ENCODE measurements at places on chromosomes 4 and X.

DNA sequence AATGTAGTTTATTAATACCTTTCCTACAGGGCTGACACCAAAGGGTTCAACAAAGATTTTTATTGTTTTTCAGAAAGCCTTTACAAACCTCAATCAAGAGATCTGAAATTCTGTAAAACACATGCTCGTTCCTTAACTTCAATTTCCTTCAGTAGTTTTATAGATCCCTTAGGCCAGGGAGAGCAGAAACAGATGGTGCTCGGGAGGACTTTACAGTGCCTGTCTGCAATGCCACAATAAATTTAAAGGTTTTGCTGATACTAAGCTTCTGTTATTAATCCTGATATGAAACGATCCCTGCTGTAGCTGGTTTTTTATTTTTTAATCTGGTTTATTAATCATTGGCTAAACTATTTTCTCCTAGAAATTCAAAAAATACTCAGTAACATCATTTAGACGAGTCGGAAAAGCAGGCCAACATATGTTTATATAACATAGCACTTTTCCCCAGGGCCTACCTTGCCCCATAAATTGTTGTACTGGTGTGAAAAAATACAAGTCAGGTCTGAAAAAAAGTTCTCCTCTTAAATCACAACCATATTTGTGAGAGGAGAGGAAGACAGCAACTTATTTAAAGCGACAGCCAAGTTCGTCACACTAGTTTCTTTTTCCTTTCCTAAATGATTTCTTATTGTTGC, 39.8 kb downstream of the SHISA3 start:
- peak; percentile 31 for DNase-seq

DNA sequence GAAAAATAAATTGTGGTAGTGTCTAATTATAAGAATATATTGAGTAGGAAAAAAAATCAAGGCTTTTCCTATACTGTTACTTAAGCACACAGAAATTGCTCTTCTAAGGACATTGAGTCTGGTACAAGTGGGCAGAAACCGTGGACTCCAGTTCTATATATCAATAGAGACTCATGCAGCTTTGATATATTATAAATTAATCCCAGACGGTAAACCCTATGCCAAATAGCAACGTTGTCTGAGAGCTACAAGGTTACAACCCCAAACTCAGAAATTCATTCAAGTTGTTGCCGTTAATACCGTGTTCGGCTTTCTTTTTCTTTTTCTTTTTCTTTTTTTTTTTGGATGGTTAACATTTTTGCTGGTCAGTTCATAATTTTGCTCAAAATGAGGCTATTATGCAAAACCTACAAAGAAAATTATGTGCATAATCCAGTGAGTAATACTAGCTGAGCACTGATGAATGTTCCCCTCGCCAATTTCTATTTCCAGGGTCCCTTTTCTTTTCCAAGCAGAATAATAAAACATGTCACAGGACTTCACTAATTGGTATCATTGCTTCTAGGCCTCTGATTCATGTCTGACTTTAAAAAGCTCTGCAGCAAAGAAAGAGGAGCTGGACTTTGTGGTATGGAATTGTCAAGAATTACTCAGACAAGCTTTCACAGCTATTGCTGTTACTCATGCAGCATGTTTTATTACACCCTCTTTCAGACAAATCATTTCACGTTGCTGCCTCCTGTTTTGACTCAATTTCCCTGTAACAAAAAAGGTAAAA, 737.7 kb downstream of the NLGN4X start:
- DNase-seq, result no peak

GRCh38 chrX:65610481-65610880, 57.0 kb upstream of the MSN start:
- DNase-seq, result no peak

GRCh38 chr4:174084542-174084941, 198.9 kb downstream of the FBXO8 start:
- DNase-seq, result no peak

DNA sequence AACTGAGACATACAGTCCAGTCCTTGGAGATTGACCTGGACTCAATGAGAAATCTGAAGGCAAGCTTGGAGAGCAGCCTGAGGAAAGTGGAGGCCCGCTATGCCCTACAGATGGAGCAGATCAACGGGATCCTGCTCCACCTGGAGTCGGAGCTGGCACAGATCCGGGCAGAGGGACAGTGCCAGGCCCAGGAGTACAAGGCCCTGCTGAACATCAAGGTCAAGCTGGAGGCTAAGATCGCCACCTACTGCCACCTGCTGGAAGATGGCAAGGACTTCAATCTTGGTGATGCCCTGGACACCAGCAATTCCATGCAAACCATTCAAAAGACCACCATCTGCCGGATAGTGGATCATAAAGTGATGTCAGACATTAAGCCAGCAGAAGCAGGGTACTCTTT, 20.4 kb upstream of the FRMPD3 start:
- no peak for DNase-seq

- peak; percentile 28 for DNase-seq
Observed at GRCh38 chr4:4247696-4248028, 361 bp downstream of the TMEM128 start.

GRCh38 chrX:47958761-47959342, 44.9 kb downstream of the ZNF182 start:
- DNase-seq, result no peak

DNA sequence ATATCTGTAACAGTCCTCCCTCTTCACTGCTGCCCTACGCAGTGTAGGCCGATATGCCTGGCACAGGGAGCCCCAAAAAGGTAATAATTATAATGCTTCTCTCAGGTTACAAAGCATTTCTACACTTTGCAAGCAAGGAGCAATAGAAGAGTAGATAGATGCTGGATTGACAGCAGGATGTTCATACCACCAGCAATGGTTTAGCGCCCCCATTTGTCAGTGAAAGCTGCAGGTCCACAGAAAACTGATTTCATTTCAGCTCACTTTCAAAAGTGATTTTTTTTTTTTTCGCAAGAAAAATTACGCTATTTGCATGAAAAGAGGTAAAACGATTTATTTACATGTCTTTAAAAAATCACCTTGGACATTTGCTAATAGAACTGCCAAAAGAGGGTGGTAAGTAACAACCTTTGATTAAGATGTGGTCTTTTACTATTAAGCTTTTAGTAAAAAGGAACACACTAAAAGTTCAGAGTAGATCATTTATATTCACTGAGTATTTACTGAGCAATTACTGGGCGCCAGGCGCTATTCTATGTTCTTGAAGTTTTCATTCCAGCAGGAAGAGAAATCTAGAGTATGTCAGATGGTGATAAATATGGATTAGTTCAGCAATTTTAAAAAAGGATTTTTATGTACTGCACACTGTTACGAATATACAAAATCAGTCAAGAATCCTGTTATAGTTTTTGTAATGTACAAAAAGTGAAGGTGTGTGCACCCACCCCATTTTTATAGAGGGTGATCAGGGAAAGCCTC, 34.4 kb downstream of the HPF1 start:
- DNase-seq, result no peak

- no peak for DNase-seq
Observed at GRCh38 chr4:109131559-109131958, 170.9 kb downstream of the COL25A1 start.

- no peak for DNase-seq
Observed at GRCh38 chr4:83850435-83850834, 314.5 kb downstream of the GPAT3 start.

- DNase-seq, result no peak
Observed at GRCh38 chrX:71870208-71871098, 40.2 kb upstream of the NHSL2 start.

GRCh38 chr4:81449015-81449414, 22.7 kb downstream of the RASGEF1B start:
- DNase-seq, result no peak

DNA sequence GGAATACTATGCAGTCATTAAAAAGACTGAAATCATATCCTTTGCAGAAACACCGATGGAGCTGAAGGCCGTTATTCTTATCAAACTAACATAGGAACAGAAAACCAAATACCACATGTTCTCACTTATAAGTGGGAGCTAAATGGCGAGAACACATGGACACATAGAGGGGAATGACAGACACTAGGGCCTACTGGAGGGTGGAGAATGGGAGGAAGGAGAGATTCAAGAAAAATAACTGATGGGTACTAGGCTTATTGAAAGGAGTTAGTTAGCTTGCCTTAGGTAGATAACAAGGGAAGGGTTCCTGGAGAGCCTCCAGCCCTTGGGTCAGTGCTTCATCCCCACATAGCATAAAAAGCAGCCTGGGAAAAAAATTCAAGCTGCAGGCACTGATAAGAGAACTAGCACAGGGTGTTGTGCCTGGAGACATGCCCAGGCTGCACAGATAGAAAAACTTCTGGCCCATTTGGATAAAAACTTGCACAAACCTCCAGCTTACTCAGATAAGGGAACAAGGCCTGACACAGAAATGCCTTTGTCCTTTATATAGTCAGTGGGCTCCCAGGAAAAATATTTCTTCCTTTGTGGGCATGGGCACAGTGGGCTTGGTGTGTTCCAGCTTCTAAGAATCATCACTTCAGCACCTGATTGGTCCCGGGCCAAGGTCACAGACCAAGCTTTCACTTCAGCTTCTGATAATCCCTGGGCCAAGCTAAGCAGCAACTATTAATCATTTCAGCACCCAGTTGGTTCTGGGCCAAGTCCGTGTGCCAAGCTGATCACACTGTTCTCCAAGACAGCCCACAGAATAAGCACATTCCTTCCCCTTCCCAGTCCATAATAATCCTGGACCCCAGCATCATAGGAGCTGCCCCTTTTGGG, 23.1 kb upstream of the PWWP3B start:
- no peak for DNase-seq

DNA sequence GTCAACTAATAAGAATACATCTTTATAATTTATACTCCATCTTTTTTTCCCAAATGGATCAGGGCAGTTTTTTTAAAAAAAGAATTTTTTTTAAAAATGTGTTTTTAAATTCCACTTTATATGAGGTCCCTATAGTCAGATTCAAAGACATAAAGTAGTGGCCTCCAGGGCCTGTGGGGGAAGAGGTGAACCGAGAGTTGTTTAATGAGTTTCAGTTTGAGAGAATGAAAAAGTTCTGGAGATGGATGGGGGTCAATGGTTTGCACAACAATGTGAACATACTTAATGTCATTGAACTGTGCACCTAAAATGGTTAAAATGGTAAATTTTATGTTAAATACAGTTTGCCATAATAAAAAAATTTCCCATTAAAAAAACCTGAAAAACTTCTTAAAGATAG, 53.8 kb downstream of the ZNF827 start:
- DNase-seq, result no peak

DNA sequence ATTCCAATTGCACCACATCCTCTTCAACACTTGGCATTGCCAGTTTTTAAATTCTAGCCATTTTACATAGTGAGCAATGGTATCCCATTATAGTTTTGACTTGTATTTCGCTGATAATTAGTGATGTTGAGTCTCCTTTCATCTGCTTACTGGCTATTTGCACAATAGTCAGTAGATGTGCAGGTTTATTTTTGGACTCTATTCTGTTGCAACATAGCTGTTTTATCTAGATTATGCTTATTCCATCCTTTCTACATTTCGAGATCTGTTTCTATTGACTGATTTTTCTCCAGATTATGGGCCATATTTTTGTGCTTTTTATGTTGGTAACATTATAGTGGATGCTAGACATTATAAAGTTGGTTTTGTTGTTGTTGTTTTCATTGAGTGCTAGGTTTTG, 106.1 kb downstream of the WWC2 start:
- DNase-seq, result no peak

DNA sequence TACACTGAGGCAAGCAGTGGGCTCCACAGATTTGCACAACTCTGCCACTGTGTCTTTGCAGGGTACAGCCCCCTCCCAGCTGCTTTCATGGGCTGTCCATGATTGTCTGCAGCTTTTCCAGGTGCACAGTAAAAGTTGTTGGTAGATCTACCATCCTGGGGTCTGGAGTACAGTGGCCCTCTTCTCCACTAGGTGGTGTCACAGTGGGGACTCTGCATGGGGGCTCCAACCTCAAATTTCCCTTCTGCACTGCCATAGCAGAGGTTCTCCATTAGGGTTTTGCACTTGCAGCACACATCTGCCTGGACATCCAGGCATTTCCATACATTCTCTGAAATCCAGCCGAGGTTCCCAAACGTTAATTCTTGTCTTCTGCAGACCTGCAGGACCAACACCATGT, 1002.3 kb downstream of the FAM133A start:
- no peak for DNase-seq
